ENCODE measurements at places on chromosomes 4 and X.

DNA sequence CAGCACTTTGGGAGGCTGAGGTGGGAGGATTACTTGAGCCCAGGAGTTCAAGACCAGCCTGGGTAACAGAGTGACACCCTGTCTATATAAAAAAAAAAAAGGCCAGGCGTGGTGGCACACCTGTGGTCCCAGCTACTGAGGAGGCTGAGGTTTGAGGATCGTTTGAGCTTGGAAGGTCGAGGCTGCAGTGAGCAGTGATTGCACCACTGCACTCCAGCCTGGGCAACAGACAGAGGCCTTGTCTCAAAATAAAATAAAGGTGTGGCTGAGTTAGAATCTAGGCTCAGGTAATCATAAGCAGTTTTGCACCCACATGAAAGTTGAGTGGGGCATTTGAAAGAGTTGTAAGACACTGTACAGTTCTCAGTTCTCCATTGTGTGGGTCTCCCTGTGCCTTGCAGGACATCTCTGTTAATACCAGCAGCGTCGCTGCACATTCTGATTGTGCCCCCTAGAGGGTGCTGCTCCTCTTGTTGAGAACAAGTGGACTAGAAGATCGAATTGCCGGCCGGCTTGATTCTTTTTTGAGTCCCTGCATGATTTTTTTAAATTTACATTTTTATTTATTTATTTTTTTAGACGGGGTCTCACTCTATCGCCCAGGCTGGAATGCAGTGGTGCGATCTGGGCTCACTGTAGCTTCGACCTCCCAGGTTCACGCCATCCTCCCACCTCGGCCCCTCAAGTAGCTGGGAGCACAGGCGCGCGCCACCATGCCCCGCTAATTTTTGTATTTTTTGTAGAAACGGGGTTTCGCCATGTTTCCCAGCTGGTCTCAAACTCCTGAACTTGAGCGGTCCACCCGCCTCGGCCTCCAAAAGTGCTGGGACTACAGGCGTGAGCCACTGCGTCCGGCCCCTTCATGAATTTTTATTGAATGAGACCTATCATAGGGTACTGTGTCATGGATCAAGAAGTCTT is 73.6 kb upstream of the RBMX start:
- peak; percentile 1 for DNase-seq

DNA sequence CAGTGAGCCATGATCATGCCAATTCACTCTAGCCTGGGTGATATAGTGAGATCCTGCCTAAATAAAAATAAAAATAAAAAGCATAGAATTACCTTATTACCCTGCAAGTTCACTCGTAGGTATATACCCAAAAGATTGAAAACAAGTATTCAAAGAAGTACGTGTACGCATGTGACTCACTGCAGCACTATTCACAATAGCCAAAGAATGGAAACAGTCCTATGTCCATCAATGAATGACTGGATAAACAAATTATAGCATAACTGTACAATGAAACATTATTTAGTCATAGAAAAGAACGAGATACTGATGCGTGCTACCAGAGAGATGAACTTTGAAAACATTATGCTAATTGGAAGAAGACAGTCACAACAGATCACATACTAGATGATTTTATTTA is 204.6 kb upstream of the DIAPH2 start:
- no peak for DNase-seq

GRCh38 chrX:127037159-127037558 is 217.6 kb downstream of the PRR32 start:
- DNase-seq, result no peak

DNA sequence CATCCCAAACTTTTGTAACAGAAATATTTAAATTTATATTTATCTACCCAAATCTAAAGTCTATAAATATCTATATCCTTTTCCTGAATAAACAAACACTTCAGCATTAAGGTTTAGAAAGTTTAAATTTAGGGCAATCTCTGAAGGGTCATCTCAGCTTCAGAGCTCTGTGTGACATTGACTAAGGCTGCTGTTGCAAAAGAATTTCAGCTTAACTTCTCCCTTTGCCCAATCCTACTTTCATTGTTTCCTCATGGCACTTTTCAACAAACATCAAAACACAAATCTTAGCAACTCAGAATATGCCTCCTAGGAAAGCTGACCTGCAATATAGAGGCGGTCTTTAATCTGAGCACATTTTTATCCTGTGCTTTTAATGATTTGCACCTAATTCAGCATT is 79.7 kb upstream of the BANK1 start:
- no peak for DNase-seq

GRCh38 chr4:100557306-100557705 is 39.5 kb upstream of the EMCN start:
- no peak for DNase-seq

GRCh38 chr4:76147454-76148141 is 599 bp downstream of the NUP54 start:
- DNase-seq, result peak; percentile 3

- DNase-seq, result no peak
Measured at GRCh38 chr4:25128671-25129070, 31.6 kb downstream of the SEPSECS start.

DNA sequence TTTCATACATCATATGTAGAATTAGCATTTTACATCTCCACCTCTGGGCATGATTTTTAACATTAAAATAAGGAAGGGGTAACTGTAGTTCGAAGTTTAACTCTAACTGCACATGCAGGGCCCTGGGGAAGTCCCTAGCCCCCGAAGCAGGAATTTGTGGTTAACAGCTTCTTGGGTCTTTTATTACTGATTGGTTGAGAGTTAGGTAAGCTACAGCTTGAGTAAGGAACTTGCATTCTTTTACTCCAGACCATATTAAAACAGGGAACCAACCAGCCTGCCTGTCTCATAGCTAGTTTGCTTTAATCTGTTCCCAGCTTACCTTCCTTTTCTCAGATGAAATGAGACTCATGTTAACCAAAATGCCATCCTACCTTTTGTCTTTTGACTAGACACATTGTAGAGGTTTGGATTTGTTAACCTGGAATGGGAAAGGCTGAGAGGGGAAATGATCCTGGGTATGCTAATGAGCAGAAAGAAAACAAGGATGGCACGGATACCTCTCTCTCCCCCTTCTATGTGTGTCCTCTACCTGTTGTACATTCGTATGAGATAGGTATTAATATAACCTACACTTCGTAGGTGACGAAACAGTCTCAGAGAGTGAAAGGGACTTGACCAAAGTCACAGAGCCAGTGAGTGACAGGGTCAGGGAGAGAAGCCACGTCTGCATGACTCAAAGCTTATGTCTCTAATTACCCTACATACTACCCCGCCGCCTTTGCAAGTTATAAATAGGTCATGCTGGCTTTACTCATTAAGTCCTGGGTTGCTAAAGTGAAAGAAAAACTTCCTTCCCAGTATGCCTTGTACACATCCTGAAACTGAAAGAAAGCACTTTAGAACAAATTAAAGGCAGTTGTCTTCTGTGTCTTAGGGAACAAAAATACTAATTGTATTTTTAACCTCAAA is 119.5 kb upstream of the AFF2 start:
- DNase-seq, result no peak

- no peak for DNase-seq
Measured at GRCh38 chr4:120018786-120019185, 47.9 kb downstream of the MAD2L1 start.

GRCh38 chr4:28146191-28146590 is 1285.5 kb downstream of the STIM2 start:
- DNase-seq, result no peak

- DNase-seq, result no peak
Measured at GRCh38 chrX:30343206-30343605, 34.0 kb upstream of the NR0B1 start.

DNA sequence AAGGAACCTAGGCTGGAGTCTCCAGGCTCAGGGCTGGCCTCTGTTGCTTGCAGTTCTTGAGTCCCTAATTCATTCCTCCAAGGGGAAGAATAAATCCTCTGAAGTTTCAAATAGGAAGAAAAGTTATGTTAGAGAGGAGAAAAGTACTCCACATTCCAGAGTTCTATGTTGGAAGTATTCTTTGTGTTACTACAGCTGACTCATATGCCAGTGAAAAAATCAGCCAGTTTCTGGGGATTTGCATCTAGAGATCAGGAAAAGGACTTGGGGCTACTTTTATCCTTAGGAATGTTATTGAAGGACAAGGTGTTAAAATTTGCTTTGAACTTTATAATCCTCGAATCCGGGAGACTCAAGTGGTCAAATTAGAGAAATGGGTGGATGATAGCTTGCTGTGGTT is 11.7 kb upstream of the NUDT9 start:
- DNase-seq, result no peak

DNA sequence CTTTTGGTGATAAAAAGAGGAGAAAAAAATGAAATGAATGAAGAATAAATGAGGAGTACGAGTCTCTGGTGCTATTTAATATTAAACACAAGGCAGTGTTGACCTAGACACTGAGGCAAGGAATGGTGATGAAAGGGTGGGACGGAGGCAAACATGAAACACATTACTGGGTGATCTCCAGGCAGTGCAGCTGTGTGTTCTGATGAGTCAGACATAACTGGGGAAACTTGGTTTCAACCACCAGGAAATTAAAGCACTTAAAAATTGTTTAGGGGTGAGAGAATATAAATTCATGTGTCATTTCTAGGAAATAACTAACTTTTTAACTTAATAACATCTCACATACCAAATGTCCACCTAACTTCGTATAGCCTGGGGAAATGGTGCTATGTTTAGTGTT is 19.7 kb upstream of the CXCL6 start:
- DNase-seq, result no peak

GRCh38 chr4:20984576-20984836 is 284.2 kb downstream of the PACRGL start:
- DNase-seq, result no peak

GRCh38 chr4:174856926-174857800 is 28.1 kb upstream of the GLRA3 start:
- no peak for DNase-seq

- DNase-seq, result no peak
Measured at GRCh38 chrX:97065973-97066372, 182.3 kb downstream of the RPA4 start.

DNA sequence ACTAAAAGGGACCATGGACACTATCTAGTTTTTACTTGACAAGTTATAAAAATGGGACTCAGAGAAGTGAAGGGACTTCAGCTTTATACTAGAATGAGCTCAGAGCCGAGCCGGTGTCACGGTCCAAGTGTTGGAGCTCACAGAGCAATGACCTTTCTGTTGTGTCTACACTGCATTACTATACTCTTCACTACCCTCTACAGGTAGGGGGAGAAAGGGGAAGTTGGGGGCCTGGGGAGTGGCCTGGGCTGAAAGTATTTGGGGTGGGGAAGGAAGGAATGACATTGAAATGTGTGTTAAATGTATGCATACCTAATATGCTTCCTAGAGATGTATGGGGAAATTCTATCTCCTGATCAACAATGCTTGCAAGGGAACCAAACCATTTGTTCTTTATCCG is 48.8 kb upstream of the HHIP start:
- no peak for DNase-seq

DNA sequence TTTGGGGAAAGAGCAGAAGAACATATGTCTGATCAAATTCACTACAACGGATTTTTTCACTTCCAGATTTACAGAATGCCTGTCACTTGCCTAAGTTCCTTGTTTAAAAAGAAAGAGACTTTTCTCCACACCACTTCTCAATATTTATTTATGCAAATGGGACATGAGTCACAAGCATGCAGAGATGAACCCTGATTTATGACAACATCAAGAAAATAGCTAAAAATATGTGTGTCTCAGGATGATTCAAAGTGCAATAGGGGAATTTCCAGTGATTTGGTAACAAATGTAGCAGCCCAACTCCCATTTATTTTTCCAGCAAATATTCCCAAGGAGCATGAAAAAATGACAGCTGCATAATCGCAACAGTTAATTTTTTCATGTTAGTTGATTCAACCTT is 180.4 kb upstream of the FAT1 start:
- DNase-seq, result no peak

DNA sequence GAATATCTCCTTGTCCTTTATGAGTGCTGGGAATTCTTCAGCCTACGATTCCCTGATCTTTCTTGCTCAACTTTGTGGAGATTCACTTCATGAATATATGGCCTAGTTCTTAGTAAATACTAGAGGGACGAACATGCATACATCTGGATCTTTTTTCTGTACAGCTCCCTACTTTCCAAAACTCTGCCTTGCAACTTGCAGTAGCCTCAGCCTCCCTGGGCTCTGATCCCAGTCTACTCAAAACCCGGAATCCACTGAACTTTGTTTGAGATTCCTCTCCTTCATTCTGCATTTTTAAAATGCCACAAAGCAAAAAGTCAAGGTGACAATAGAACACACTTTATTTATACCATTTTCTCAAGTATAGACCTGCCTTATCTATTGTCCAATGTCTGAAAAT is 50.0 kb upstream of the PCDH7 start:
- DNase-seq, result no peak

DNA sequence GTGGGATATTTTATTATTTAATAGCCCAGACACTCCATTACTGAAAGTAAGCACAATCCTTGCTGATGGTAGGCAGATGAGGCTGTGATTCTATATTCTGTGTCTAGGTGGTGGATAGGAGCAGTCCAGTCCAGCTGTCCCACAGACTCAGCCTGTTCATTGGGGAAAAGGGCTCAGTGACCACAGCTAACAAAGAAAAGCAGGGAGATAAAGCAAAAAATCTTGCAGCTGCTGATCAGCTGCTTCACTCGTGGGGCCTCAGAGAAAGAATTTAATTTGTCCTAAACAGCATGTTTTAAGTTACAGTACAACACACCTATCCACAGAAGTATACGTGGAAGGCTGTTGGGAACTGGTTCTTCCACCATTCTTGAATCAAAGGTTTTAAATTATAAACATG is 40.7 kb upstream of the ANK2 start:
- DNase-seq, result no peak

DNA sequence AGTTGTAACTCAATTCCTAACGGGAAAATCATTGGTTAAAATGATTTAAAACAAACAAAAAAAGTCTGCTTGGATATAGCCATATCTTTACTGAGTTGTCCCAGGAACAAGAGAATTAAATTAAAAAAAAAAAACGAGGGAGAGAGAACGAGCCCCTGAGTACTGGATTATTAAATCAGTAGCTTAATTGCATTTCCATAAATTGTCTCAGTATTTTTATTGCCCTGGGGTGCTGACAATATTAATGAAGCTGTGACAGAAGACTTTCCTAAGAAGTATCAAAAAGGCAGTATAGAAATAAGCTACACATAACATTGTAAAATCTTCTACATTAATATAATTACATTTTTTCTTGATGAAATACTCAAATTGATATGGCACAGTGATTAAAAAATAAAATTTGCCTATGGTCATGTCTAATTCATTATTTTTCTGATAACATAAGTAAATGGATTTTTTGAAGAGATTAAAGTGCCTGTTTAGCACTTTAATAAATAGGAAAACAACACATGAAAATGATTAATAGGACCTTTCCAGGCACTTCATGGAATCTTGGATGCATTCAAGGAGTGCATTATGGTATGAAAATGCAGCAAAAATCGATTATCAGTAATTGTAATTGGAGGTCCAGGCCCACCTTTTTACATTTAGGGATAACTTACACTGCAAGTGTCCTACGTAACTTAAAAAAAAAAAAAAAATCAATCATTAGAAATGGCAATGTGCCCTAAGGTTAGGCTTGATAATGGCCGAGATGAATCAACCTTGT is 2233.4 kb downstream of the ARAP2 start:
- DNase-seq, result no peak

DNA sequence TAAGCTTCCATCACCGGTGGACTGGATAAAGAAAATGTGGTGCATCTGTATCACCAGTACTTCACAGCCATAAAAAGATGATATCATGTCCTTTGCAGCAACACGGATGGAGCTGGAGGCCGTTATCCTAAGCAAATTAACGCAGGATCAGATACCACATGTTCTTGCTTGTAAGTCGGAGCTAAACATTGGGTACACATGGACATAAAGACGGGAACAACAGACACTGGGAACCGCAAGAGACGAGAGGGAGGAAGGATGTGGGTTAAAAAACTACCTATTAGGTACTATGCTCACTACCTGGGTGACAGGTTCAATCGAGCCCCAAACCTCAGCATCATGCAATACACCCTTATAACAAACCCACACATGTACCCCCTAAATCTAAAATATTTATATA is 16.3 kb upstream of the IDS start:
- DNase-seq, result no peak
